Uterus (tissue), 4 donors: ENCODE measurements at places on chromosomes 13 and 19. TPM values are rescaled to one million over a fixed set of nuclear protein-coding genes. Genes with fewer than 3 reads are reported as not detected.

DNA sequence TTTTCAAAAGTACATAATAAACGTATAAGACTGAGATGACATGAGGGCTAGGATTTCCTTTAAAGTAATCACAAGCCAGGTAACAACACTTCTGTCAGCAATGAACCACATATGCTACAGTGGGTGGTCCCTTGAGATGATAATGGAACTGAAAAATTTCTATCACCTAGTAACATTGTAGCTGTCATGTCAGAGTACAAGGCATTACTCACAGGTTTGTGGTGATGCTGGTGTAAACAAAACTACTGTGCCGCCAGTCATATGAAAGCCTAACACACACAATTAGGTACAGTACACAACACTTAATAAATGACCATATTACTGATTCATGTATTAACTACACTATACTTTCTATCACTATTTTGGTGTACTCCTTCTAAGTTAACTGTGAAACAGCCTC lies 36.8 kb downstream of the MIPEP start:
- no peak for DNase-seq

NLRP9 gene
- not detected for total RNA-seq

- peak; percentile 46 for DNase-seq
Observed at GRCh38 chr19:982567-983170, 1.5 kb upstream of the WDR18 start.

SHISA7 gene
- total RNA-seq, result not detected

CBLC gene
- 5.8 TPM for total RNA-seq

PDX1 gene
- not detected for total RNA-seq

WASF3 gene
- total RNA-seq, result 10.3 TPM

GRCh38 chr13:26872525-26873385 lies 112.2 kb upstream of the GPR12 start:
- no peak for DNase-seq
